ENCODE measurements at places on chromosomes 4 and X. TPM values are rescaled to one million over a fixed set of nuclear protein-coding genes. Genes with fewer than 3 reads are reported as not detected.
A peak's percentile ranks its signal among the peaks of the same experiment; 100 is the strongest.

DNA sequence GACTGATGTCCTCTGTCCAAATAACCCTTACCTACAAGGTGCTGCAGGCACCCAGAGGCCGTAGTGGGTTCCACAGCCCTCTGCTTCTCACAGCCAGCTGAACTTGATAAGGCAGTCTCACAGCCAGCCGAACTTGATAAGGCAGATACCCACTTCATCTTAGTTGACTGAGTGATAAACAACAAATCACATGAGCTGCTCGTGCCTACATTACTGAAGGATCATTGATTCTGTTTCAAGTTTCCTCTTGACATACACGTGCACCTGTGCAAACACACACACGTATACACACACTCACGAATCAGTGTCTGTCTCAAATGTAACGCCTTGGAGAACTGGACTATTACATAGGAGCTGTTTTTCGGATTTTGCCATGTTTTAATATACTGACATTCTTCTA is 276.3 kb downstream of the DCTD start:
- H3K4me1 ChIP-seq: no peaks in the 10 kb centered on the region
- H3K36me3 ChIP-seq: no peaks in the 10 kb centered on the region
- no peak overlapping the region for H3K4me3 ChIP-seq
- peaks cover 2% of the 10 kb centered on the region for H3K27me3 ChIP-seq

DNA sequence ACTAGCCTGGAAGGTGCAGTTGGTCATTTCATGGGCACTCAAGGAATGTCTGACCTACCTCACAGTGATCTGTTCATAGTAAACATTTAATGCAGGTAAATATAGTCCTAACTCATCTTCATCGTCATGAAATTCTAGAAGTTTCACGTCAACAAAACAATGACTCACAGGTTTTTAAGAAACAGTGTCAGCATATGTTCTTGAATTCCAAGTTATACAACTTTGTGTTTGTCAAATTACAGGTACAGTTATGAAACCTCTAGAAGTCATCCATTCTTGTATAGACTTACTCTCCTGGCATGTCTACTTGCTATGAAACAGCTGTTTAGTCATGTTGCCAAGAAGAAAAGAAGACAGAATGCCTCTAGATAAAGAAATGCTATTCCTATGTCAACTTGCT is 46.6 kb downstream of the AFM start:
- no peaks in the 10 kb centered on the region for H3K36me3 ChIP-seq
- no peak for DNase-seq
- H3K27ac ChIP-seq: no peak overlapping the region
- peaks cover 2% of the 10 kb centered on the region for H3K27me3 ChIP-seq

DNA sequence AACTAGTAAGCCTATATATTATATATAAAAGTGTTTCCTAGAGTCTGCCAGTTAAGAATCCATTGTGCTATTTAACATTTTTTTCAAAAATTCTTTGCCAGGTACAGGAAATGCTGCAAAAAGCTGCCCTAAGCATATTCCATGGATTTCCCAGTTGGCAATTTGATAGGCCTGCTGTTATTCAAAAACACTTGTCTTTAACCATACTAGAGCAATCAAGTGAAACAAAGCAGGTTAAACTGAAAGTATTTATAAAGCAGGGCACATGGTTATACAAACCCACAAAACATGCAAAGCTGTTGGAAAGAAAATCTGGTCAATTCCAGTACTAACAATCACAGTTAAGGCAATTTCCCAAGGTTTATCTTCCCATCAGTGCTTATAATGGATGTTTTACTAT is 159.9 kb downstream of the UNC5C start:
- no peak overlapping the region for H3K27ac ChIP-seq
- H3K36me3 ChIP-seq: no peaks in the 10 kb centered on the region
- H3K4me1 ChIP-seq: no peaks in the 10 kb centered on the region
- H3K27me3 ChIP-seq: peaks cover 2% of the 10 kb centered on the region

DNA sequence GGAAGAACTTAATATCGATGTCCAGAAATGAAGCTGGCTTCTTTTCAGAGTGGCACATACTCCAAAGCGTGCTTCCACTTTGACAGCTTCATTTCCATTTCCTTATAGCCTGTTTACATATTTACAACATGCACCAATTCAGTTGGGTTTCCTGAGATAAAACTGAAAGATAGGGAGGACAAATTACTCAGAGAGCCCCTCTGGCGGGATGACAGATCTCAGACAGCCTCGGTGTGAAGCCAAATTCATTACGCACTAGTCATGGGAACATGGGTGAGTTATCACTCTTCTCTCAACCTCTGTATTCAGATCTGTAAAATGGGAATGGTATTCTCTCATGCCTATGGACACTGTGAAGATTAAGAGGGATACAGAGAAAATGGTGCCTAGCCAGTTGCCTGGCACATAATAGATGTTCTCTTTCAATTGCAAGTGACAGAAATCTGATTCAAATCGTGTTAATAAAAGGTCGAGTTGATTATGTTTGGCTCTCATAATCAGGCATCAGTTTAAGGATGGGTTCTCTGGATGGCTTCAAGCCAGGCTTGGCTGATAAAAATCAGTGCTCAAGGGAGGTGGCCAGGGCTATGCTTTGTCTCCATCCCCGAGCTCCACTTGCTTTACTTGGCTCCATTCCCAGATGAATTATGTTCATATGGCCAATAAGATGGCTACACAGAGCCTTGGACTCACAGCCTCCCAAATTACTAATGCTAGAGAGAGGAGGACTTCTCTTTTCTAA is 132.2 kb upstream of the C1QTNF7 start:
- H3K4me1 ChIP-seq: peaks cover 3% of the 10 kb centered on the region
- no peaks in the 10 kb centered on the region for H3K27me3 ChIP-seq
- H3K27ac ChIP-seq: no peak overlapping the region
- DNase-seq: no peak
- H3K4me3 ChIP-seq: no peak overlapping the region
- no peaks in the 10 kb centered on the region for H3K36me3 ChIP-seq

DNA sequence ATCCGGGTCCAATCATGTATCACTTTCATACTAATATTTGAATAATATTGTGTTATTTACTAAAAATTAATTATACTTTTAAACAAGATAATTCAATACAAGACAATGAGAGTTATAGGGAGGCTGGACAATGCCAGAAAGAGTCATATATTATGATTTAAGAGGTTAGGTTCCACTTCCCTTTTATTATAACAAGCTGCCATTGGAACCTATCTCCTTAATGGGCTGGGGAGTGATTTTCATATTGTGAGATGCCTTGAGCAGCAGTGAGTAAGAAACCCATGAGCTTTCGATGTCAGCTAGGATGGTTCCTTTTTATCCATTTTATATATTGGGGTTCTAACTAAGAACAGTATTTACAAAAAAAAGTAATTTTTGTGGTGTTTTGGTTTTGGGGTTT is 91.8 kb downstream of the MAB21L2 start:
- peaks cover 2% of the 10 kb centered on the region for H3K36me3 ChIP-seq
- no peak for DNase-seq
- no peak overlapping the region for H3K27ac ChIP-seq
- peaks cover 1% of the 10 kb centered on the region for H3K4me1 ChIP-seq

The MAGEA1 gene
- not detected for total RNA-seq

DNA sequence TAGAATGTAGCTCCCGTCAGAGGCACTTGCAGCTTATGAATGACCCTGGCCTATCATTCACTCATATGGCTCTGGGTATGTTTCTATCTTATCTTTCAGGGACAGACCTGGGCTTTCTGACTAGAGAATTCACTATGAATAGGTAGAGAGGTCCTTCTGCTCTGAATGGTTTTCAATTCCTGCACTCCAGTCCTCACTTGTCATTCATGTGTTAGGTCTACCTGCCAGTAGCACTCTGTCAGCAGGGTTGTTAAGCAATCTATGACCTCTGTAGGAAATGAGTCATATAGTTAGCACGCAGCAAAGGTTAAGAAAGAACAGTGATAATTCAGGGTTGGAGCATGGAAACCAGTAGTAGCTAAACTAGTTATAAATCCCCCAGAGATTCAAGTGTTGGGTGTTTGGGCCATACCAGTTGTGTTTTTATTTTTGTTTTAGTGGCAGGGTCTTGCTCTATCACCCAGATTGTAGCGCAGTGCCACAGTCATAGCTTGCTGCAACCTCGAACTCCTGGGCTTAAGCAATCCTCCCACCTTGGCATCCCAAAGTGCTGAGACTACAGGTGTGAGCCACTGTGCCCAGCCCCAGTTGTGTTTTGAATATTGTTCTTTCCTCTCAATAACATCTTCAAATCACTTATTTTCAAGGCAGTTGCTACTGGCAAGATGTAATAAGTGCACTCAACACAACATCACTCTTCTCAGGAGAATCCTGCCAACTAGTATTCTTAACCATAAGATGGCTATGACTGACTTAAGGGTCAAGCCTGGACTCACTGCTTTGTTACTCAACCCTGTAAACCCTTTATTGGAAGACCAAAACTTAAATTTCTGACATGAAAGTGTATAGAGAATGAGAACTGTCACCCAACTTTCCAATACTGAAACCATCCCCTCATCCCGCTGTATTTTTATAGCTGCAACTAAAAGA is 25.1 kb downstream of the ARL13A start:
- H3K4me1 ChIP-seq: peaks cover 10% of the 10 kb centered on the region
- H3K36me3 ChIP-seq: peaks cover 8% of the 10 kb centered on the region
- H3K4me3 ChIP-seq: no peak overlapping the region
- DNase-seq: no peak
- no peak overlapping the region for H3K27ac ChIP-seq

The RXFP1 gene
- not detected for total RNA-seq

The GRPR gene
- not detected for total RNA-seq

GRCh38 chr4:89254847-89255246 is 52.8 kb downstream of the GPRIN3 start:
- DNase-seq: peak; percentile 36
- H3K4me1 ChIP-seq: peaks cover 29% of the 10 kb centered on the region
- peaks cover 20% of the 10 kb centered on the region for H3K36me3 ChIP-seq
- no peaks in the 10 kb centered on the region for H3K27me3 ChIP-seq

- H3K27me3 ChIP-seq: no peaks in the 10 kb centered on the region
- H3K4me1 ChIP-seq: no peaks in the 10 kb centered on the region
- no peak overlapping the region for H3K27ac ChIP-seq
- peaks cover 4% of the 10 kb centered on the region for H3K36me3 ChIP-seq
- no peak for DNase-seq
- no peak overlapping the region for H3K4me3 ChIP-seq
Observed at GRCh38 chrX:55919367-55920221, 202.0 kb downstream of the RRAGB start.

The KLHL4 gene
- not detected for total RNA-seq

GRCh38 chr4:184400375-184400870 is 73.9 kb downstream of the IRF2 start:
- H3K4me1 ChIP-seq: peaks cover 18% of the 10 kb centered on the region
- H3K27ac ChIP-seq: no peak overlapping the region
- peaks cover 68% of the 10 kb centered on the region for H3K36me3 ChIP-seq
- H3K27me3 ChIP-seq: no peaks in the 10 kb centered on the region
- H3K4me3 ChIP-seq: no peak overlapping the region

The ZXDB gene
- total RNA-seq: 8.6 TPM

- H3K36me3 ChIP-seq: no peaks in the 10 kb centered on the region
- DNase-seq: no peak
- H3K4me1 ChIP-seq: no peaks in the 10 kb centered on the region
- H3K4me3 ChIP-seq: no peak overlapping the region
Observed at GRCh38 chrX:72005046-72005445, 94.4 kb downstream of the NHSL2 start.

GRCh38 chr4:141637565-141637964 is 1.2 kb downstream of the IL15 start:
- no peak for DNase-seq
- H3K4me3 ChIP-seq: peak overlapping the region; percentile 94
- no peak overlapping the region for H3K27ac ChIP-seq
- H3K4me1 ChIP-seq: peaks cover 11% of the 10 kb centered on the region

GRCh38 chrX:150607201-150607600 is 38.8 kb downstream of the MTM1 start:
- no peaks in the 10 kb centered on the region for H3K27me3 ChIP-seq
- H3K4me1 ChIP-seq: peaks cover 13% of the 10 kb centered on the region
- no peak overlapping the region for H3K27ac ChIP-seq
- H3K4me3 ChIP-seq: no peak overlapping the region
- peaks cover 38% of the 10 kb centered on the region for H3K36me3 ChIP-seq

GRCh38 chr4:36273276-36273675 is 8.1 kb upstream of the DTHD1 start:
- H3K27ac ChIP-seq: no peak overlapping the region
- peaks cover 3% of the 10 kb centered on the region for H3K36me3 ChIP-seq
- no peak overlapping the region for H3K4me3 ChIP-seq
- no peaks in the 10 kb centered on the region for H3K27me3 ChIP-seq
- DNase-seq: no peak

The ZFP92 gene
- 1.2 TPM for total RNA-seq

GRCh38 chrX:45807572-45808425 is 607.1 kb upstream of the DIPK2B start:
- H3K36me3 ChIP-seq: peaks cover 5% of the 10 kb centered on the region
- H3K4me1 ChIP-seq: peaks cover 46% of the 10 kb centered on the region
- no peak for DNase-seq

- H3K4me1 ChIP-seq: no peaks in the 10 kb centered on the region
- H3K27me3 ChIP-seq: peaks cover 18% of the 10 kb centered on the region
- no peak overlapping the region for H3K4me3 ChIP-seq
- H3K36me3 ChIP-seq: no peaks in the 10 kb centered on the region
Observed at GRCh38 chr4:78410676-78411075, 140.9 kb upstream of the ANXA3 start.

GRCh38 chr4:104493081-104493831 is 1.4 kb downstream of the CXXC4 start:
- peaks cover 85% of the 10 kb centered on the region for H3K27me3 ChIP-seq
- H3K4me3 ChIP-seq: no peak overlapping the region
- peaks cover 1% of the 10 kb centered on the region for H3K36me3 ChIP-seq
- H3K4me1 ChIP-seq: peaks cover 25% of the 10 kb centered on the region

- H3K4me1 ChIP-seq: no peaks in the 10 kb centered on the region
- no peaks in the 10 kb centered on the region for H3K27me3 ChIP-seq
- H3K27ac ChIP-seq: no peak overlapping the region
- DNase-seq: no peak
- no peak overlapping the region for H3K4me3 ChIP-seq
- H3K36me3 ChIP-seq: no peaks in the 10 kb centered on the region
Observed at GRCh38 chr4:188168726-188169373, 29.6 kb downstream of the TRIML1 start.

GRCh38 chrX:41405551-41405950 is 41.6 kb upstream of the NYX start:
- H3K27ac ChIP-seq: no peak overlapping the region
- no peak overlapping the region for H3K4me3 ChIP-seq
- no peaks in the 10 kb centered on the region for H3K4me1 ChIP-seq

DNA sequence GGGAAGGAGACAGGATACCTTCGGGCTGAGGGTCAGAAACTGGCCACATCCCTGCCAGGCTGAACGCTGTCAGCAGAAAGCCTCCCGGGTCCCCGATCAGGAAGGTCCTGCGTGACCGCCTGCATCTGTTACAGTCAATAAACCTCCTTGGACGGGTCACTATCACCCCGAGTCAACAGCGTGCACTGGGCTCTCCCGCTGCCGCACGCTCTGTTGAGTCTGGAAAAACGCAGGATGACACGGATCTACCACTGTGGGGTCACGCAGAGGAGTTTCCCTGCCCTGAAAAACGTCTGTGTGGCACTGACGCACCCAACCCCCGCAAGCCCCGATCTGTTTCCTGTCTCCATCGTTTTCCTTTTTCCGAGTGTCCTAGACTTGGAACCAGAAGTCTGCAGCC is 12.1 kb downstream of the PPP2R3B start:
- no peak overlapping the region for H3K27ac ChIP-seq
- H3K36me3 ChIP-seq: peaks cover 2% of the 10 kb centered on the region
- no peak for DNase-seq
- H3K27me3 ChIP-seq: peaks cover 44% of the 10 kb centered on the region
- H3K4me3 ChIP-seq: peak overlapping the region; percentile 77

- H3K4me1 ChIP-seq: no peaks in the 10 kb centered on the region
- H3K36me3 ChIP-seq: no peaks in the 10 kb centered on the region
- H3K27me3 ChIP-seq: no peaks in the 10 kb centered on the region
- no peak for DNase-seq
- no peak overlapping the region for H3K27ac ChIP-seq
Observed at GRCh38 chr4:99179178-99179577, 35.1 kb upstream of the ADH4 start.

- DNase-seq: no peak
- H3K27me3 ChIP-seq: peaks cover 15% of the 10 kb centered on the region
- no peaks in the 10 kb centered on the region for H3K36me3 ChIP-seq
Observed at GRCh38 chr4:140256941-140257340, 103.0 kb upstream of the MAML3 start.
